ENCODE measurements at places on chromosomes 11 and 22.

DNA sequence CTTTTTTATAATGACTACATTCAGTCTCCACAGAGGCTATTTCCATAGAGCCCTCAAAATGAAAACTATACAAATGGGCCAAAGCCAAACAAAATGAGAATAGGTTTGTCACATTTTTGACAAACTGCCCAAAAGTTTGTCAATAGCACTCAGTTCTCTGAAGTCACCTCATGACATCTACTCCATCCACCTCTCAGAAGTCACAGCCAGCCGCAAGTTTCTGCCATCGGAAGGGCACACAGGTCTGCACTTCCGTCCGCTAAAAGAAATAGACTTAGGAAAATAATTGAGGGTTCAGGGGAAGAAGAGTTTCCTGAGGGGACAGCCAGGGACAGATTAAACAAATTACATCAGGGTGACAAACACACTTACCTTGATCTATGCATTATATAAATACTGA lies 55.4 kb upstream of the JAM3 start:
- no peak for DNase-seq

- no peak for DNase-seq
Measured at GRCh38 chr11:120827198-120827597, 196.7 kb upstream of the TBCEL start.

DNA sequence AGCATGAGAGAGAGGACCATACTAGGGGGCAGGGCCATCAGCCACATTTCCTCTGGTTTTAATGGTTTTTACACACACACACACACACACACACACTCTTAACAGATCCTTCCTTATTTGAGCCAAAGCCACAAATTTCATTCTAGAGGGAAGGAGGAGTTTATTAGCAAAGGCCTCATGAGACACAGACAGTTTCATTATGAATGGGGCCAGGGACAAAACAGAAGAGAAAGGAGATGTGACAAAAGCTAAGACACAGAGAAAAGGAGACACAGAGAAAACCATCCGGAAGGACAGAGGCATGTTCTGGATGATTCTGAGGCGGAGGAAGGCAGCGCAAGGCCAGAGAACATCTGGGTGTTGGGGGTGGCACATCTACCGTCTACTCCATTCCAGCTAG lies 32.2 kb upstream of the ARFGAP3 start:
- no peak for DNase-seq

- no peak for DNase-seq
Measured at GRCh38 chr22:20724676-20725454, 49.0 kb upstream of the SERPIND1 start.

DNA sequence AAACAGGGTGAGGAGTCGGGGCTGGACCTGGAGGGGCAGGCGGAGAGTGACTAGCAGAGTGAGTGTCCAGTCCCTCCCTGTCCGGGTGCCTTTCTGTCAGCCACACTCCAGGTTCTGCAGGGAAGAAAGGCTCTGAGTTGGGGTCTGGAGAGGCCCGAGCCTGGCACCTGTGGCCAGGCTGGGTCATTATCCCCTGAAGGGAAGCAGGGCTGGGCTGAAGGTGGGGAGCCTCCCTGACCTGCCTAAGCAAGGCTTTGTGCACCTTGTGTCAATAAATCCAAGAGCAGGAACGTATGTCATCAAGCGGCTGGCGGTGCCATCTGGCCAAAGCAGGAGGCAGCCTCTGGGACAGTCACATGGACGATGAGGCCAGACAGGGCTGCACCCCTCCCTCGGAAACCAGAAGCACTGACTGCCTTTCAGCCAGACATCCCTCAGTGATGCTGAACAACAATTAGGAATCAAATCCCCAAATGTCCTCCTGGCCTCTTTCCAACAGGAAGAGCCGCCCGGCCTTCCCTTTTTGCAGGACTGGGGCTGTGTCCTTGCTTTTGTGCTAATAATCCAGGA lies 73.9 kb upstream of the FGF3 start:
- DNase-seq, result no peak

- no peak for DNase-seq
Measured at GRCh38 chr22:38353142-38353629, 36.0 kb upstream of the CSNK1E start.

Data from vagina (tissue), 2 donors.